Hematopoietic multipotent progenitor cell treated with erythropoietin and hydrocortisone succinate and interleukin-3 and kit ligand, for 4 days (in vitro differentiated cells): ENCODE measurements at places on chromosomes 12 and 14.

- DNase-seq: peak; percentile 67
Measured at GRCh38 chr12:106345746-106346145, 11.8 kb upstream of the POLR3B start.

- peak; percentile 90 for DNase-seq
Measured at GRCh38 chr14:74302152-74302628, 544 bp downstream of the ABCD4 start.

GRCh38 chr14:101470266-101470665, 91.0 kb upstream of the DIO3 start:
- DNase-seq: no peak

DNA sequence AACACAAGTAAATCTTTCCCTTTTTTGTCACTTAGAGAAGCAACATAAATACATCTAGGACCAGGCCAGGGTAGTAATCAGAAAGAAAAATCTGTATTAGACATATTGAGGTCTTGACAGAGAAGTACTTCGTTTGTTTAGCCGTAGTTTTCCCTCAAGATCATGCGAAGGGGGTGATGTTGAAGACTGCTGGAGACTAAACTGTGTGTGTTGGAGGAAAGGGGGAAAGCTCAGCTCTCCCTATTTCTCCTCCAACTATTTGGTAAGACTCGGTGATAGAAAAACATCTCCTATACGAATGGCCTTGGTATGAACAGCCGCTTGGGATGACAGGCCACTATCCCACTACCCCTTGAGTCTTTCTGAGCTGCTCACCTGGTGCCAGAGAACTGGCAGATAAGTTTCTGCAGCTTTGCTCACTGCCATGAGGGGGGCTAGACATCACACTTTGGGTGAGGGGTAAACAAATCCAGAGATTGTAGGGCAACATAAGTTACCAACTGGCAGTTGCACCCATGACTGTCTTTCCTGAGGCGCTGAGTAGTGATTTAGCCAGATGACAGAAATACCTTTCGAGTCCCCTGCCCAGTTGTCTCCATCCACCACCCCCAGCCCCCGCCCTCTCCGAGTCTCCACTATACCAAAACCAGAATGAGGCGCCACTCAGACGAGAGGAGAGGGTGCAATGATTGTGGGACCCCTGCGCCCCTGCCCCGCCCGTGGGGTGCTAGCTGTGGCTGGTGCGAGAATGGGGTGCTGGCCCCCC, 685 bp downstream of the VAMP1 start:
- no peak for DNase-seq

GRCh38 chr12:90122681-90123080, 414.0 kb upstream of the ATP2B1 start:
- no peak for DNase-seq

DNA sequence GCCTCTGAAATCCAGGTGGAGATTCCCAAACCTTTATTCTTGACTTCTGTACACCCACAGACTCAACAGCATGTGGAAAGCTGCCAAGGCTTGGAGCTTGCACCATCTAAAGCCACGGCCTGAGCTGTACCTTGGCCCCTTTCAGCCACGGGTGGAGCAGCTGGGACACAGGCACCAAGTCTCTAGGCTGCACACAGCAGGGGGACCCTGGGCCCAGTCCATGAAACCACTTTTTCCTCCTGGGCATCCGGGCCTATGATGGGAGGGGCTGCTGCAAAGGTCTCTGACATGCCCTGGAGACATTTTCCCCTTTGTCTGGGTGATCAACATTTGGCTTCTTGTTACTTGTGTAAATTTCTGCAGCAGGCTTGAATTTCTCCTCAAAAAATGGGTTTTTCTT, 32.0 kb downstream of the EIF2S3B start:
- no peak for DNase-seq

DNA sequence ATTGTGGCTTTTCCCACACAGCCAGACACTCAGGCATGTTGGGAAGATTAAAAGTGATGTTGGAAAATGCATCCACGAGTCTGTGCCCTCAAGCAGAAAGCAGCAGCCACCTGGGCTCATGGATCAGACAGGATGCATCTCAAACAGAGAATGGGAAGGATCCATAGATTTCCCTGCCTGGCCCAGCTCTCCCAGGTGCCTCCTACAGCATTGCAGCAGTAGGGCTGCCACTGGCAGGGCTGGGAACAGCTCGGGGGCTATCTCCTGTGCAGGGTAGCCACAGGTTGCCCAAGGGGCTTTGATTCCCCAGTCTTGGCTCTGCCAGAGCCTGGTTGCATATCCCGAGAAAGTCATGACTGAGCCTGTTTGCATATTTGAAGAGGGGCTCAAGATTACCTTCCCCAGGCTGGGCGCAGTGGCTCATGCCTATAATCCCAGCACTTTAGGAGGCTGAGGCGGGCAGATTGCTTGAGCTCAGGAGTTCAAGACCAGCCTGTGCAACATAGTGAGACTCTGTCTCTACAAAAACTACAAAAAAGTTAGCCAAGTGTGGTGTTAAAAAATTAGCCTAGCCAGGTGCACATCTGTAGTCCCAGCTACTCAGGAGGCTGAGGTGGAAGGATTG, 19.5 kb downstream of the C14orf132 start:
- no peak for DNase-seq

DNA sequence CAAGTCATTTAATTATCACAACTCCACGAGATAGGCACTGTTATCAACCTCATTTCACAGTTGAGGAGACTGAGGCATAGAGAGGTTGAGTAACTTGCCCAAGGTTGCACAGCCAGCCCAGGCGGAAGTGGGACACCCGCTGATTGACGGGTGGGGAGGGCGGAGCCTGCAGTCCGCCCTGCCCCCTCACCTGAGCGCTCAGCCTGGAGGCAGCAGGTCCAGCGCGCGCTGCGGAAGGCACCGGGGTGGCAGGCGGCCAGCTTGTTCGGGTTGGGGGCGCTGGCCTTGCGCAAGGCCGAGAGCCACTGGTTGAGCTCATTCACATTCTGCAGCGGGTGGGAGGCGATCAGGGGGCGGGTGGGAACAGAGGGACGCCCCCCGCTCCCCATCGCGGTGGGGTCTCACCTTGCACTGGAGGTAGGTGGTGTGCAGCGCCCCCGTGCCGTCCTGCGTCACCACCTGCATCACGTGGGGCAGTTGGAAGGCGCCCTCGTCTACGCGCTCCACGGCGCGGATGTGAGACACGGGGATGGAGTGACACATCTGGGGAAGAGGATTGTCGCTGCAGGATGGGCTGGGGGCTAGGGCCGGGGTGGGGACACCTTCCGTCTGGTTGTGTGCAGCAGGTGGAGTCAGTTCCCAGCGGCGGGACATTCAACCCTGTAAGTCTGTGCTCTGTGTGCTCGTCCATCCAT, 31.7 kb downstream of the RASAL1 start:
- peak; percentile 34 for DNase-seq

GRCh38 chr12:28882444-28882843, 266.6 kb upstream of the FAR2 start:
- peak; percentile 82 for DNase-seq

DNA sequence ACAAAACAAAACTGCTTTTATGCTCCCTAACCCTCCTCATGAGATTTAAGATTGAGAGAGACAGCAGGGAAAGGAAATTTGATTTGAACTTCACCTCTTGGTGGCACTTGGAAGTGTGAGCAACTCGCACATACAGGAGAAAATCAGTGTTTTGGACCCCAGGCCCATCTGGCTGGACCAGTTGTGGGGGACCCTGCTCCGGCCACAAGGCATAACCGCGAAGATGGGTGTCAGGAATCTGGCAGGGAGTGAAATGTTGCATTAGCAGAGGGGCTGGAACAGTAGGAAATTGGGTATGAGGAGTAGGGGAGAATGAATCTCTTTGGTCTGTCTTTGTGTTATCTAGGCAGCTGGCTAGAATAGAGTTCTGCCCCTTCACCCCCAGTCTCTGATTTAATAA, 1.2 kb downstream of the CIROP start:
- DNase-seq: no peak

DNA sequence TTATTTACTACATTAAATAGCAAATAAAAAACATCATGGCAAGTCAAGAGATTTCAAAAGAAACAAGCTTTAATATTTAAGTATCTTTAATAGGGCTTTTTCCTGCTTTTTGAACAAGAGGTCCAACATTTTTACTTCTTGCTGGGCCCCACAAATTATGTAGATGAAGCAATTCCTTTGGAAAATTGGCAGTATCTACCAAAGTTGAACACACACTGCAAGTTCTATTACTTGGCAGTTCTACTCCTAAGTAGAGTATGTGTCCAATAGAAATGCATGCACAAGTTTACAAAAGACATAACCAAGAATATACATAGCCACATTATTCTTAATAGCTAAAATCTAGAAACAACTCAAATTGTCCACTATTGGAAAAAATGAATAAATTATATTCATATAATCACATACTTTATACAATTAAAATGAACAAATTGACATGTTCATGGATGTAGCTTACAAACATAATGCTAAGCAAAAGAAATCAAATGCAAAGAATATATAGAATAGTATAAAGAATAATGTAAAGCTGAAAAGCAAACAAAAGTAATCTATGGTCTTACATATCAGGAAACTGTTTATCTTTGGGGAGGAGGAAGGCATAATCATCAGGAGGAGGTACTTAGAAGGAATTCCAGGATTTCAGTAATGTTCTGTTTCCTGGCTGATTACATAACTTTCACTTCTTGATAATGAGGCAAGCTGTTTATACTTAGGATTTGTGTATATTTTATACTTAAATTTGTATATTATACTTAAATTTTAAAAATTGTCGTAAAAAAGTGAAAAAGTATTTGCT, 6.5 kb upstream of the TMBIM4 start:
- DNase-seq: no peak

GRCh38 chr14:70168406-70168805, 20.3 kb downstream of the SLC8A3 start:
- DNase-seq: no peak

GRCh38 chr12:68479261-68479895, 131.3 kb upstream of the RAP1B start:
- no peak for DNase-seq

- DNase-seq: no peak
Measured at GRCh38 chr12:2248901-2249381, 196.2 kb downstream of the CACNA1C start.

DNA sequence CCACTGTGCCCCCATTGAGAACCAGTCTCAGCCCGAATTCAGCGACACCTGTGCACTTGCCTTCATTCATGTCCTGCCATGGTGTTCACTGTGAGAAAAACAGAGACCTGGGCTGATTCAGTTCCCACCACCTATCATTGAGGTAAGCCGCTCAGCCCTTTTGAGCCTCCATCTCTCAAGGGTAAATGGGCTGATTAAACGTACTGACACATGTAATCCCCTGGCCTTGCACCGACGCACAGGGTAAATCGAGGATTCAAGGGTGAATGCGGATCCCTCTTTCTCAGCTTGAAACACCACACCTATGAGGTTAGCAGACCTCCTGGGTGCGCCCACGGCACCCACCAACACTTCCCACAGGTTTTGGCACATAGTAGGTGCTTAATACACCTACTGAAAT, 69.7 kb downstream of the C14orf132 start:
- no peak for DNase-seq

GRCh38 chr12:67677166-67677565, 28.6 kb downstream of the DYRK2 start:
- no peak for DNase-seq

DNA sequence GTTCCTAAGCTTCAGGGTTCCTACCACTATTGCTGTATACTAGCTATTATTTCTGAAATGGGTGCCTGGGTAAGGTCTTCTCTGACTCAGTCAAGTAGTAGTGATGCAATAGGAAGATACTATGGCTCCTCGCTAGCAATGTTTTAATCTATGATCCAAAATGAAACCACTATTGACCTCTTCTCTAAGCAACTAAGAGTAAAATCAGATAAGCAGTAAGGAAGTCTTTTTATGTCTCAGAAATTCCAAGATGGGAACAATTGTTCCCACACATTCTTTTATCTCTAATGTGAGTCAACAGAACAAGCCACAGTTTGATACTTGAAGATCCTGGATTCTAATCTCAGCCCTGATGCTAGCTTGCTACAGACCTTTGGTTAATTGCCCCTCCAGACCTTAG, 45.1 kb downstream of the AREL1 start:
- DNase-seq: no peak

DNA sequence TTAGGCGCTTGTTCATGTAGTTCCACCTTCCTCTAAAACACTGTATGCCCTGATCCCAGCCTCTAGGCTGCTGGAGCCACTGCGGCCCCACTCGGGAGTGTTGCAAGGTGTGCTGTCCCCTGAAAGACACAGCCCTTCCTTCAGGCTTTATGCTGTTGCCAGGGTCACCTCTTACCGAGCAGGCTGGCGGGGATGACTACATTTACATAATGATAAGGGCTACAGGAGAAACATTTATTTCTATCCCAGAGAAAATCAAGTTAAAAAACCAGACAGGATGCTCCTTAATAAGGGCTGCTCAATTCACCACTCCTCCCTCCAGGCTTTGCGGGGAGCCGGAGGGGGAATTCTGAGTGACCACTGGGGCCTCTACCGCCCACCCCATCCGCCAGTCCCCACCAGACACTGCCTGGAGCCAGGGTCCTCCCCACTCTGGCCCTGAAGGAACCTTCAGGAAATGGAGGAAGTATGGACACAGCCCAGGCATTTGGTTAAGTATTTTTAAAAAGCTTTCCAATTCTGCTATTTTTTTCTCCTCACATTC, 200.6 kb downstream of the TTC7B start:
- no peak for DNase-seq

DNA sequence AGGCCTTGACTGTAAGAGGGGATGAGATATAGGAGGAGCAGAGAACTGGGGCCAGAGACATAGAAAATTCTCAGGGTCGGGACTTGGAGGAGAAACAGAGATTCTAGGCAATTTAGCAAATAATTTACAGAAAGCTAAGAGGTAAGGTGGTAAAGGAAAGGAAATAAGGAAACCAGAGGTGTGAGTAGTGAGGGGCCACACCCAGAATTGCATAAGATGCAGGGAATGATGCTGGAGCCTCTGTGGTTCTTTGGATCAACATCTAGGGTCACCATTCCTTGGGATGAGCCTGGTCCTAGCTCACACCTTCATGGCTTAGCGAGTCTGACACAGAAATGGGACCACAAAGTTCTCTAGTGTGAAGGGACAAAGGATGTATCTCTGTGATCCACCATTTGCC, 949 bp upstream of the SDR9C7 start:
- no peak for DNase-seq

DNA sequence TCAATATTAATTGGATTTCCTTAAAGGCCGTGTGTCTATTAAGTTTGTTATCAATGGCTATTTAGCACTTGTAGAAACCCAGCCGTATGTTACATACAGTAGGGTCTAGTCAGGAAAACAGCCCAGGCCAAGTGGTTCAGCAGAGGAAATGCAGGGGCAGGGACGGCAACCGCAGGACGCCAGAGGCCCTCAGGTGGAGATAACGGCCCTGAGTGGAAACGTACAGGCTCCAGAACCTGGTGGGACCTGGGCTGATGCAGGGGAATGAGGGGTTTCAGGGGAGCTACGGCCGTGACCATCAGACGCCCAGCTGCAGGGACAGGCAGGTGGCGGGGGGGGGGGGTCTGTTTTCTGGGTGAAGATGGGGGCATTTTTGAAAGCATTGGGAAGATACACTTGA, 3.7 kb upstream of the ANKLE2 start:
- peak; percentile 30 for DNase-seq

DNA sequence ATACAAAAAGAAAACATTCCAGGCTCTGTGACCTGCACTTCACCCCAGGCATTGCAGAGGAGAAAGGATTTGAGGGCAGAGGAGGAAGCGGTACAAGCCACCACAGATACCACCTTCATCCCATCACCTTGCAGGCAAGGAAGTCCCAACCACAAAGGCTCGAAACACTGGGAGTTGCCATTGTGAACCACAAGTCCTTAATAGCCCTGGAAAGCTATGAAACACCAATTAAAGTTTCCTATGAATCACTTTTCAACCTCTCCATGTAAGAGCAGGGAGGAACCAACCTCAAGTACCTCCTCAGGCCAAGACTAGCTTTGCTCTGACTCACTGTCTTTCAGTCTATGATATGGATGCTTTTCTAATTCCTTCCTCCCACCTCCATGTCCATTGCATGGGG, 27.0 kb downstream of the MAP3K9 start:
- peak; percentile 26 for DNase-seq
